ENCODE measurements at places on chromosomes 1 and 21. TPM values are rescaled to one million over a fixed set of nuclear protein-coding genes. Genes with fewer than 3 reads are reported as not detected.

Gene HRNR
- not detected for total RNA-seq

Gene CD1B
- total RNA-seq = not detected

Gene CBS
- 6.2 TPM for total RNA-seq

Gene KRTAP12-2
- not detected for total RNA-seq

Gene SPRR2E
- not detected for total RNA-seq

Gene S100A5
- not detected for total RNA-seq

Gene TMEM200B
- 11.0 TPM for total RNA-seq

Gene MOB3C
- total RNA-seq = 19.8 TPM

Gene MYBPH
- 37.5 TPM for total RNA-seq

Gene SPRR2G
- not detected for total RNA-seq

Gene PDE9A
- total RNA-seq = 9.8 TPM

Gene FYB2
- 0.31 TPM for total RNA-seq

Gene S100A2
- total RNA-seq = 46.5 TPM

Gene LMOD1
- 6.1 TPM for total RNA-seq
